ENCODE measurements at places on chromosomes 6 and 20.
A peak's percentile ranks its signal among the peaks of the same experiment; 100 is the strongest.

GRCh38 chr6:97322226-97322625, 39.2 kb upstream of the MMS22L start:
- no peaks in the 10 kb centered on the region for H3K4me1 ChIP-seq
- no peak for DNase-seq
- H3K36me3 ChIP-seq: no peaks in the 10 kb centered on the region
- no peaks in the 10 kb centered on the region for H3K27me3 ChIP-seq
- H3K27ac ChIP-seq: no peak overlapping the region

- no peaks in the 10 kb centered on the region for H3K27me3 ChIP-seq
- peaks cover 7% of the 10 kb centered on the region for H3K4me1 ChIP-seq
- H3K27ac ChIP-seq: peak overlapping the region; percentile 94
- no peak overlapping the region for H3K4me3 ChIP-seq
Observed at GRCh38 chr20:51631011-51631950, 88.8 kb upstream of the NFATC2 start.

GRCh38 chr20:48656661-48657211, 171.1 kb downstream of the PREX1 start:
- H3K4me1 ChIP-seq: no peaks in the 10 kb centered on the region
- no peaks in the 10 kb centered on the region for H3K27me3 ChIP-seq

DNA sequence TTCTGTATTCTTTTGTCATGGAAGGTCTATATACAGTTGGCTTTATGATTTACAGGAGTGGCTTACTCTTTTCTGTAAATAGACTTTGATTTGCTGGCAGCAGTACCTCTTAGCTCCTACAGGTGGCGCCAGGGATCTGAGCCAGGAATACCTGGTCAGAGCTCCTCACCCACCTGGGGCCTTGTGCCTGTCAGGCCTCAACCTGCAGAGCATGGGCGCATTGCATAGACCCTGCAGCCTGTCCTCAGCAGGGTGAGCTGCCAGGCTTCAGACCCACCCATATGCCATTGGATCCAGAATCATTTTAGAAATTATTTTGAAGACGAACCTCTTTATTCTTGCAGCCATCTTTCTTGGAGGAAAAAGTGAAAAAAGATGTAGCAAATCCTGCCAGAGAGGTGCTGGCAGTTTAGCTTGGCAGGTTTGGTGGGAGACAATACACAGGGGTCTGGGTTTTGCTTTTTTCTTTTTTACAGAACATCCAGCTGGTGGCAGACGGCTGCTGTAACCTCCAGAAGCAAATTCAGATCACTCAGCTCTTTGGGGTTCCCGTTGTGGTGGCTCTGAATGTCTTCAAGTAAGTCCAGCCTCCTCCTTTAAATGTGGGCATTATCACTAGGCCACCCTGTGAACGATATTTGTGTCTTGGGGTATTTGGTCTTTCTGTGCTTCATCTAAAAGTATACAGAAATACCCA, 149.1 kb downstream of the MTHFD1L start:
- H3K36me3 ChIP-seq: no peaks in the 10 kb centered on the region
- no peak overlapping the region for H3K4me3 ChIP-seq
- H3K4me1 ChIP-seq: no peaks in the 10 kb centered on the region

All from breast epithelium (tissue), 4 donors.